ENCODE measurements at places on chromosomes 1 and 21.

DNA sequence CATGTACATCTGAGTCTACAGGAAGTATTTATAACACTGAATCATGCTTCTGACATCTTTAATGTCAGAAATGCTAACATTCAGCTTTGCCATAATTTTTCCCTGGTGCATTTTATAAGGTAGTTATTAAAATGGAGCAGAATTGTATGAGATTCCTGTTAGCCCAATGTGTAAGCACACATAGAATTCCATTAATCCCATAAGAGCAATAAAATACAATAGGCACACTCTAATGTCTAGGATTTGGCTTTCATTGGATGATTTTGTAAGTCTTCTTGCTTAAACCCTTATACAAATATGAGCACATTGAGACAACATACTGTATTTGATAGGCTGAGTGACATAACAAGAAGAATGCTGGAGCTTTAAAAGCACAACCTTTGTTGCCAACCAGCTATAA is 256.4 kb downstream of the HMCN1 start:
- DNase-seq = no peak

DNA sequence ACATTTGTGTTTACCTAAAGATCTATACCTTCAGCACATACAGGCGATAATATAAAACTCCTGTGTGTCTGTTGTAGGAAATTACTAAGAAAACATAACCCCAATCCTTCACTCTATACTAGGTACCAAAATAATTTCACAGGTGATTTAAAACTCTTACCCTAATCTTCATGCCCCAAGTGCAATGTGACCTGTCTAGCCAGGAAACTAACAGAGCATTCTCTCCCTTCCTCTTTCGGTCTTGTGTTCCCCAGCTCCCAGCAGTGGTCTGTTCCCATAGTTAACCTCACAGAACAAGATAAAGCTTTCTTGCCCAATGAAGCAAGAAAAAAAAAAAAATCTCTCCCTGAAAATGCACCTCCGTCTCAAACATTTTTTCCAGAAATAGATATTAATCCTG is 493.5 kb downstream of the DPYD start:
- DNase-seq = no peak

- no peak for DNase-seq
These were observed 6.5 kb upstream of the ATP1A4 start for GRCh38 chr1:160144921-160145320.

DNA sequence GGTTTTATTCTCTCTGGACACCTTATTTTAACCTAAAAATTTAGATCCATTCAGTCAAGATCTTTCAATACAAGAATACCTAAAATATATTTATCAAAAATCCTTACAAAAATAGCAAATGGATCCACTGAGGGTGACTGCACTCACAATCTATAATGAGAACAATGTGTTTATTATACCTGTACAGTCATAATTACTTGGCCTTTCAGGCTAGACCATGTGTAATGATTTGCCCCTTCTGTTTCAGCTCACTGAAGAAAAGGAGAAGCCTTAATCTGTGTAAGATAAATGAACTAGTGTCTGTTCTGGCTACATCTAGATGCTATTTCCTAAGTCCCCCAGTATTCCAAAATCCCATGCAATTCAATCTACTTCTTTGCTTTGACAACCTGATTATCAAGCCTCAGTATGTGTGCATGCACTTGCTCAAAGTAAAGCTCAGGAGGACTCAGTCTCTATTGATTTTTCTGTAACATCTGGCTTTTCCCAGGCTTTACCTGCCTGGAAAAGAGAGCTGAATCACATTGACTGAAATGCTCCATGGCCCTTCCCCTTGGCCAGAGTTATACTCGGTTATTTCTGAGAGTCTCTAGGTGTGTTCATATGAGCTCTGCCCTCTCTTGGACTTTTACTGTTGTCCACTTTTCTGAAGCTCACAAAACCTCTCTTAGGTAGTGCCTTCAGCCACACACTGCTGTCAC is 27.6 kb downstream of the CRP start:
- no peak for DNase-seq

DNA sequence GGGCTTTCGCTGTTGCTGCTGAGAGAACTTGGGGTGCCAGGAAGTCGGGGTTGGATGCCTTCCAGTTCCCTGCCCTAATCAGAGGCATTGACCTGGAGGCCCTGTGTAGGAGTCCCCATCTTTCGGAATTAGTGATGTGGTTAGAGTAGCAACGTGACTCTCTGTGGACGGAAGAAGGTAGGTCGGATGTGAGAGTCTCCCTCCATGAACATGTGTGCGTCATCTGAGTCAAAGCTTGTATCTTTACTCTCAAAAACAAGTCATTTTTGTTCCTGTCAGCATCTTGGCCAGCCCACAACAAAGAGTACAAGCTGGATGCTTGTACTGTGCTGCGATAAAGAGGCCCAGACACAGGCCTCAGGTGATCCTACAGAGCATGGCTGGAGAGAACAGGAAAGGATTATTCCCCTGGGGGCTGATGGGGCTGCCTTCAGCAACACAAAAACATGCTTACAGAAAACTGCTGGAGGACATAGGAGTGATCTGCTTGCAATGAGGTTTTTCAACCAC is 31.0 kb upstream of the IL10 start:
- no peak for DNase-seq

DNA sequence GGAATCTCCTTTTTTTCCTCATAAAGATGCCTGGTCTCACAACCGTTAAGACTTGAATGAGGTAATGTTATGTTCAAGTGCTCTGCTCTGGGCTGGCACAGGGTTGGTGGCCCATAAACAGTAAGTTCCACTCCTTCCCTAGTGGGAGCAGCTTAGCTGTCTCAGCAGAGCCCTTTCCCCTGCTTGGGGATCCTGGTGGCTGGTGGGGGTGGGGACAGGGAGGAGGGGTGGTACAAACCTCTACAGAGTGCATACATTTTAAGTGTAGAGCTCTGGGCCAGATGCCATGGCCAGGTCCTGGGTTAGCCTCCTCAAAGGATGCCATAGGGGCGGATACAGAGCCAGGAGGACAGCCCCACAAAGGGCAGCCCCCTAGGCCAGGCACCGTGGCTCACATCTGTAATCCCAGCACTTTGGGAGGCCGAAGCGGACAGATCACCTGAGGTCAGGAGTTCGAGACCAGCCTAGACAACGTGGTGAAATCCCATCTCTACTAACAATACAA is 20.7 kb upstream of the PADI1 start:
- no peak for DNase-seq

- DNase-seq = no peak
These were observed 12.0 kb upstream of the SYT14 start for GRCh38 chr1:209926045-209926444.

- DNase-seq = no peak
These were observed 53.1 kb downstream of the NBPF6 start for GRCh38 chr1:108503062-108503733.

- DNase-seq = no peak
These were observed 889 bp upstream of the CCNL2 start for GRCh38 chr1:1399872-1400575.

DNA sequence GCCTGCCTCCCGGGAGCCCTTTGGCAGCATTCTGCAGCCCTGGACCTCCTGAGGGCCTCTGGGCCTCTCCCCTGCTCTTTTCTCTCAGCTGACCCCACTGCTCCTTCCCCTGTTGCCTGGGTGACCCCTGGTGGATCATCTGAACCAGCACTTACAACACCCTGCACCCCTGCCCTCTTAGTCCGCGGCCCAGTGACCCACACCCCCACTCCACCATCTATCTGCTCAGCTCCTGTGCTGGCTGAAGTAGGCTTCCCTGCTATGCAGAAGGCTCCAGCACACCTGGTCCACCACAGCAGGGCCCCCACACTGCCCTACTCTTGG is 74.0 kb downstream of the DMRTA2 start:
- no peak for DNase-seq

GRCh38 chr1:232183802-232184201 is 446.1 kb downstream of the SIPA1L2 start:
- DNase-seq = no peak

GRCh38 chr1:159091180-159091560 is 14.6 kb upstream of the AIM2 start:
- no peak for DNase-seq

DNA sequence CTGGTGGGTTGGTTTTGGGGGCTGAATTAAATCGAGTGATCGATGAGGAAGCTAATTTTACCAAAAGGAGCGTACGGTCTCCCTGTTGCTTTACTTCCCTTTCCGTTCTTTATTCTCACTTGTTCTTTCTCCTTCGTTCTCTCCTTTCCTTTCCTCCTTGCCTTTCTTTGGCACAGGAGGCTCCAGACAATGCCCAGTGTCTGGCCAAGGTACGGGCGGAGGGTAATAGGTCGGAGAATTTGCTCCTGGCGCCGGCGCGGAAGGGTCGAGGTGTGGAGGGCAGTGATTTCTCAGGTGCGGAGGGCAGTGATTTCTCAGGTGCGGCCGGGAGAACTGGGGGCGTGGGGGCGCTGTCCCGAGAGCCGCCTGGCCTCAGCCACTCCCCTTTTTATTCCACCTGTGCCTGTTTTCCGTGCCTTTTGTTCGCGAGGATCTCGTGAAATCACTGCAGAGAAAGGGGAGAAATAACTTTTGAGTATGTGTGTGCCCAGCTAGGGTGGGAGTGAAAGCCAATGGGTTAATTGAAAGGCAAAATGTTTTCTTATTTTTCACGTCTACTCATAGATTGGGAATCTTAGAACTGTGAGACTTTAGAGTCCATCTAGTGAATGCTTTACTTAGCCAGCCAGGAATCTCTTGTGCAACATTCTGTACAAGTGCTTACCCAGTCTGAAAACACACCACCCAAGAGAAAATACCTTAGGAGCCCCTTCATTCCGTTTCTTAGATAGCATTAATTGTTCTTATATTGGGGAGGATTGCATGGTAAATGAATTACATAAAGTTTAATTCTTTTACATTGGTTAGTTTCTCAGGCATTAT is 1.3 kb downstream of the FNBP1L start:
- DNase-seq = no peak

GRCh38 chr1:96901783-96902363 is 180.3 kb downstream of the PTBP2 start:
- no peak for DNase-seq

DNA sequence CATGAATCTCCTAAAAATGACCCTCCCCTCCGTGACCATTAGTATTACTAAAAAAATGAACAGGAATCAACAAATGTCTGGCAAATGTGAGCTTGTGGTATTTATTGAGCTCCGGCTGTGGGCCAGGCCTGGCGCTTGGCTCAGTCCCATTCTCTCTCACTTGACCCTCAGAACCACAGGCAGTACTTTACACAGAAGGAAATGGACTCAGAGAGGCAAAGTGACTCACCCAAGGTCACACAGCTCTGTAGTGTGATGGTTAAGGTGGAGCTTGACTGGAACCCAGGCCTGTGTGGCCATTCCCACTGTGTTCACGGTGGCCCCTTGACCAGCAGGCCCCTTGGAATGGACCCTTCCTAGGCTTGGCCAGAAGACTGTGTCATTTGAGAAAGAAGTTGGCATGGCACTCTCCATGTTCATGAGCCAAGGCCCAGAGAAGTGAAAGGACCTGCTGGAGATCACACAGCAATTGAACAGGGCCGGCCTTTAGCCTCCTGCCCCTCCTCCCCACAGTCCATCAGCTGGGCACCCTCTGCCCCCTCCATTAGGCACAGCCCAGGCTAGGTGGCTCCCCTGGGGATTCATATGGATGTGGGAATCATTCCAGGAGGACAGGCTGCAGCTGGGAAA is 32.1 kb downstream of the FAM151A start:
- DNase-seq = no peak

- no peak for DNase-seq
These were observed 648.7 kb downstream of the USP25 start for GRCh38 chr21:16378525-16378924.

DNA sequence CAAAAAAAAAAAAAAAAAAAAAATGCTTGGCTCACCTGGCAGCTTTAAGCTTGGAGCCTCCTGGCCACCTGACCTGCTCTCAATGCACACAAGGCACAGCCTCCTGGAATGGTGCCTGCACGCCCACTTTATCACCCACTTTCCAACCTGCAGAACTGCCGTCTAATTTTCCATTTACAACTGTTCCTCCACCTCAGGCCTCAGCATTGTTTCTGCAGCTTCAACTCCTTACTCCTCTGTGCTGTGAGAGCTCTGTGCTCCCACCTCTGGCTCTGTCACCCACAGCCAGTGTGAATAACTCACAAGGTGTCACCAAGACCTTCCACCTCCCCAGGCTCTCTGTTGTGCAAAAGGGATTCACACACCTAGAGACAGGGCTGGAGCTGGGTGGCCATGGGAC is 38.7 kb upstream of the GPR157 start:
- DNase-seq = no peak

- DNase-seq = no peak
These were observed 6.8 kb downstream of the TRNP1 start for GRCh38 chr1:27000090-27000816.

DNA sequence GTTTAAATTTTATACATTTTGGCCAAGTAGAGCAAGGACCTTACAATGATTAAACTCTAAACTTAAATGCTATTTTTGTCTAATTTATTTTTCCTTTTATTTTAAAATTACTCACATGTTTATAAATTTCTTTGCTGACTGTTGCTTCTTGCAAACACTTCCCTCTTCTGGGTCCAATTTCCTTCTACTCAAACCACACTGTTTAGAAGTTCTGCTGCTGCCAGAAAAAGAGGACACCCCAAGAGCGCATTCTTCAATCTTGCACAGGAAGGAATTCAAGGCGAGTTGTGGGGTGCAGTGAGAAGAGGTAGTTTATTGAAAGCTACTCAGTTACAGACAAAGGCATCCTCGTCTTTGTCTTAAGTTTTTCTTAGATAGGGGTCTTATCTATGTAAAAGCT is 88.5 kb upstream of the NEK7 start:
- DNase-seq = no peak

- peak; percentile 99 for DNase-seq
These were observed 14.8 kb upstream of the BTG2 start for GRCh38 chr1:203290261-203291089.

DNA sequence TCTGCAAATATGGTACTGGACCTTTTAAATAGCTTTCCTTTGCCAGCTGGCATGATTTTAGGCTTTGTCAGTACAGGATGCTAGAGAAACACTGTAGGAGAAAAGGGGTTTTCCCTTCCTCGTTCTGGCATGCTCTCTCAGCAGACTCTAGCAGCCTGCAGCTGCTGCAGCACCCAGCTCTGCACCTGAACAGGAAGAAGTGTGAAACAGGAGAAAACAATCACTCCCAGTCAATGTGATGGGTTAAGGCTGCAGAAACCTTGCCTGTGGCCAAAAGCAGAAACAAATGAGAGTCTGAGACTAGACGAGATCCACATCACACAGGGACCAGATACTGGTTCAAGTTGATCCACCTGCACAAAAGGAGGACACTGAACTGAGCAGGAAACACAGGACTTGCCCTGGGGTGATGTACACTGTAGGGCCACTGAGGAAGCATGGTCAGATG is 21.2 kb downstream of the OVGP1 start:
- DNase-seq = no peak

DNA sequence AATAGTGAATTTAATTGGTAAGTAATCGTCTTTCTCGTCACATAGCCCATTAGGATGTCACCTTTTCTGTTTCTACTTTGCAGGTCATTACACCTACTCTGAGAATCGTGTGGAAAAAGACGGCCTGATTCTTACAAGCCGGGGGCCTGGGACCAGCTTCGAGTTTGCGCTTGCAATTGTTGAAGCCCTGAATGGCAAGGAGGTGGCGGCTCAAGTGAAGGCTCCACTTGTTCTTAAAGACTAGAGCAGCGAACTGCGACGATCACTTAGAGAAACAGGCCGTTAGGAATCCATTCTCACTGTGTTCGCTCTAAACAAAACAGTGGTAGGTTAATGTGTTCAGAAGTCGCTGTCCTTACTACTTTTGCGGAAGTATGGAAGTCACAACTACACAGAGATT is 23.3 kb downstream of the PARK7 start:
- DNase-seq = no peak
